ENCODE measurements at places on chromosomes 11 and 22. TPM values are rescaled to one million over a fixed set of nuclear protein-coding genes. Genes with fewer than 3 reads are reported as not detected.

C11orf52 gene
- 4.7 TPM for polyA plus RNA-seq

F2 gene
- polyA plus RNA-seq = 0.31 TPM

YDJC gene
- polyA plus RNA-seq = 58.4 TPM

GGTLC2 gene
- polyA plus RNA-seq = not detected

MS4A4A gene
- polyA plus RNA-seq = not detected
